CD4-positive, alpha-beta T cell treated with Interleukin-10 for 1 hour (primary cell): ENCODE measurements at places on chromosomes 2 and 18.

DNA sequence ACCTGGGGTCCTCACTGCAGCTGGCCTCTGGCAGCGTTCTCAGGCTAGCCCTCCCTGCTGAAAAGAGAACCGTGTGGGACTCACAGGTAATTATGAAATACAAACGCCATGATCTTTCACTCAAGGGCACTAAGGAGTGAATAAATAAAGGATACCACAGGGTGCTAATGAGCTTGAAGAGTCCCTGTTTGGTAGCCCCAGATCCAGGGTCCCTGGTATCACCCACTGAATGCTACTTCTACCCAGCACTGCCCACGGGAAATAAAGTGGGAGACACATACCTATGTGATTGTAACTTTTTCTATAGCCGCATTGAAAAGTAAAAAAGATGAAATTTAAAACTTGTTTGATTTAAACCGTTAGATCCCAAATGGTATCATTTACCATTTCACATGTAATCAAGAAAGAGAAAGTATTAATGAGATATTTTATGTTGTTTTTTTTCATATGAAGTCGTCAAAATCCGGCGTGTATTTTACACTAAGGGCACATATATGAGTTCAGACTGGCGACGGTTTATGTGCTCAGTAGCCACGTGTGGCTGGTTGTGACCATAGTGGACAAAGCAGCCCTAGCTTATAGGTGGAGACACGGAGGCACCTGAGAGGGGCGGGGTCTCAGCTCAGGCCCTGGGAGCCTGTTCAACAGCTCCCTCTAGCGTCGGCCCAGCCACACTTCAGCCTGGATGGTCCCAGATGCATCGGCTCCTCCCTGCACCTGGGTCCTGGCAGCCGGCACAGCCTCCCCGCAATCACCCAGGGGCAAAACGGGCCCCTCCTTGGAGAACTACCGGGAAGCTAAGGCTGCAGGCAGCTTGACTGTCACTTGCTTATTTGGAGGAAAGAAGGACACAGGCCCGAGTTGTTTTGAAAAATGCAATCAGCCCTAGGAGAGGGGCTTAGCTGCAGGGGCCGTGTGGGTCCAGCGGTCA is 39.2 kb downstream of the ODC1 start:
- DNase-seq: peak; percentile 87

DNA sequence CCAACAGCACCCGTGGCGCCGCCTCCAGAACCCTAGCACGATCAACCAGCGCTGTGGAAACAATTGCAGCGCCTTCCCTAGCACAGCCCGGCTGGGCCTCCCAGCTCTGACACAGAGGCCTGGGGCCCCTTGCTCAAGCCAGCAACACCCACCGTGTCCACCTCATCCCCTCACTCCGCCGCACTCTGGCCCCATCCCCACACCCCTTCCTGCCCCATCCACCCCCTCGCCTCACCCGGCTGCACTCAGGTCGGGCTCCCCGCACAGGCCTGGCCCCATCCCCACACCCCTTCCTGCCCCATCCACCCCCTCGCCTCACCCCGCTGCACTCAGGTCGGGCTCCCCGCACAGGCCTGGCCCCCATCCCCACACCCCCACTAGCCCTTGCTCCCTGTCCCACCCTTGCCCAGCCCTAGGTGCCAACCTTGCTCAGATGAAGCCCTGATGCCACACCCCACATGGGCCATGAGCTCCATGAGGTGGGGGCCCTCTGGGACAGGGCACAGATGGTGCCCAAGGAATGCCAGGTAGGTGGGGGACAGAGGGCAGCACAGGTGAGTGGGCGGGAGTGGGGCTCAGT is 28.7 kb downstream of the KIF1A start:
- DNase-seq: no peak

DNA sequence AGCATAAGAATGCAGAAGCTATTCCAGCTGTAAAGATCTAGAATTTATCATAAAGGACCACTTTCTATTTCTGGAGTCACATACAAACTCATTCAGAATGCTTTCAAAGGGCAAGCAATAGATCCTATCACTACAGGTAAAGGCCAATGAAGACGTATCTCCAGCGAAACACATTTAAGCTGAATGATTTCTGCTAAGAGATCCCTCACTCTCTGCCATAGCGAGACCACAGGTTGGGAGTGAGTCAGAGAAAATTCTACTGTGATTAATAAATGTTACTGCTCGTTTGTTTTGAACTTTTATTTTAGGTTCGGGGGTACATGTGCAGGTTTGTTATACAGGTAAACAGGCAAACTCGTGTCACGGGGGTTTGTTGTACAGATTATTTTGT is 72.5 kb upstream of the NFU1 start:
- DNase-seq: no peak

DNA sequence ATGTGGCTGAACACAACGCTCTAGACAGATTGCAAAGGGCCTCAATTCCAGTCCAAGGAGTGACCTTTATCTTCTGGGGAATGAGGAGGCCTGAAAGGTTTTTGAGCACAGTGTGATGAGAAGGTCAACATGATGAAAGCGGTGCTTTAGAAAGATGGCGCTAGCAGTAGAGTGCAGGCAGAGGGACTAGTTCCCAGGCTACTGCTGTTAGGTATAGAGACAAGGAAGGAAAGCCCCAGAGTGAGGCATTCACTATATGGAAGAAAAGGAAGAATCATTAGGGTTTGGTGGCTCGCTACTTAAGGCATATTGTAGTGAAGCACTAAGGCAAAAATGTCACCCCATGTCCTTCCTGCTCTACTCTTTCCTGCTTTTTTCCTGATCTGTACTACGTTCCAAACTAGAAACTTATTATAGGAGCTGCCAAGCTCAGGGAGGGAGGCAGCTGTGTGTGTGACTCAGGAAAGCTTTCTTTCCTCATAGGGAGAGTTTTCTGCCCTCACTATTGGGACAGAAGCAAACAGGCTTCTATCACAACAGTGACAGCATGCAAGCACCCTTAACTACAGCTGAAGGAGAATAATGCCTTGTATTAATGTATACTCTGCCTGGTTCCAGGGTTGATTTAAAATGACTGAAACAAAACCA is 160.8 kb upstream of the CAVIN2 start:
- DNase-seq: no peak
